ENCODE measurements at places on chromosomes 12 and 14. TPM values are rescaled to one million over a fixed set of nuclear protein-coding genes. Genes with fewer than 3 reads are reported as not detected.

The GLIPR1L1 gene
- total RNA-seq = not detected

DNA sequence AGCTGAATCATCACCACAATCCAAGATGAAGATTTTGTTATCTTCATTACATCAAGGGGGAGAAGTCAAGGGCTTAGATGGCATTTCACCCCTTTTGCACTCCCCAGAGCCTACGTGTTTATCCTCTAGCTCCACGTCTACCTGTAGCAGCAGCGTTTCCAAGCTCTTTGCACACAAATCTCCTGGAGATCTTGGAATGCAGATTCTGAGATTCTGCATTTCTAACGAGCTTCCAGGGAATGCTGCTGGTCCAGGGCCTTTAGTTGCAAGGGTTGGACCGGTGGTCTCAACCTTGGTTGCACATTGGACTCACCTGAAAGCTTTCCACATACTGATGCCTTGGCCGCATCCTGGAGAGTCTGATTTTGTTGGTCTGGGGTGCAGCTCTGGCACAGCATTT, 49.5 kb upstream of the STON2 start:
- DNase-seq = no peak

DNA sequence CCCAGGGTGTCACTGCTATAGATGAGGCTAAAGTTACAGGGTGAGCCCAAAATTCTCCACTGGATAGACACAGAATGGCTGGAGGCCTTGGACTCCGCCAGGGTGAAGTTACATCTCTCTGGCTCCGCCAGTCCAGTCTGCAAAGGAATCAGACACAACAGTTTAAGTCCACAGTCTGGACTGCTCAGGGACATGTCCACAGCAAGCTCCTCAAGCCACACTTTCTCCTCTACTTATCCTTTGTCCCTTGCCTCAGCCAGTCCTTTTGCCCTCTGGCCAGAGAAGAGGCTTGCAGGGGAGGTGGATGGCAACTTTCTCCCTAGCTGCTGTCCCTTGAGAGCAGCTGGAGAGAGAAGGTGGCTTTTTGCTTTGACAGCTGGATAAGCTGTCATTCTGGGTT, 28.0 kb downstream of the PTPRB start:
- no peak for DNase-seq

DNA sequence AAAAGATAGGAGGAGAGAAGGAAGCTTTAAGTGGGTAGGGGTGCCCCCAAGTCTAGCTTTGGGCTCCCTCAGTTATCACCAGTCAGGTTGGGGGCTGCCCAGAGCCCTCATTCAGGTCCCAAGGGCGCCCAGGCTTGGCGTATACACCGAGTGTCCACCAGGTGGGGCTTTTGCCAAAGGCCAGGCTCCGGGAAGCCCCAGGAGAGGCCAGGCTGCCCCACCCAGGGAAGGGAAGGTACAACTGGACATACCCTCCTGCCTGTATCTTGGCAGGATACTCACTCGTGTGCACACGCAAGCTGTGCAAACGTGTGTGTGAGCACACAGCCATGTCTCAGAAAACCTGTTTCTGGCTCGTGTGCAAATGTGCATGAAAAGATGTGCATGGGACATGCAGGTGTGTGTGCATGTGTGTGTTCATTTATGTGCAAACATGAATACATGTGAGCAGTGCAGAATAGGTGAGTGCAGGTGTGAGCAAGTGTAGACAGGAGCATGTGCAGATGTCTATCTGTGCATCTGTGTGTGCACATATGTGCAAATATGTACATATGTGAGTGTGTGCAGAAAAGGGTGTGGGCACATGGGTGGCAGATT, 103.9 kb upstream of the MYL2 start:
- DNase-seq = peak; percentile 89

- peak; percentile 22 for DNase-seq
Measured at GRCh38 chr14:21454843-21455544, 929 bp downstream of the CHD8 start.

GRCh38 chr14:93008381-93008780, 85.4 kb downstream of the CHGA start:
- peak; percentile 97 for DNase-seq

DNA sequence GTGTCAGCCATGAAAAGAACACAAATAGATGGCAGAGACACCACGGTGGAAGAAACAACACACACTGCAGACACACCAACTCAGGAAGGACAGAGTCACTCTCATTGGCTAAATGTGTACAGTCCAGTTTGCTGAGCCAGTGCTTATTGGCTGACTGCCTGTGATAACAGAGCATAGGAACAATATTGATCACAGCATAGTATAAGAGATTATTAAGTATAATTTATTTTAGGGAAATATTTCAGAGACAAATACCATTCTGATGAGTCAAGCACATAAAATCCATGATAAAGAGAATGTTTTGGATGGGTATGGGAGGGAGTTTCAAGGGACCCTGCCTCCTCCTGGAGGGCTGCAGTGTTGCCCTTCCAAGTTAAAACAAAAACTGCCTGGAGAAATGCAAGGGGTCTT, 50.9 kb downstream of the BTG1 start:
- peak; percentile 39 for DNase-seq

DNA sequence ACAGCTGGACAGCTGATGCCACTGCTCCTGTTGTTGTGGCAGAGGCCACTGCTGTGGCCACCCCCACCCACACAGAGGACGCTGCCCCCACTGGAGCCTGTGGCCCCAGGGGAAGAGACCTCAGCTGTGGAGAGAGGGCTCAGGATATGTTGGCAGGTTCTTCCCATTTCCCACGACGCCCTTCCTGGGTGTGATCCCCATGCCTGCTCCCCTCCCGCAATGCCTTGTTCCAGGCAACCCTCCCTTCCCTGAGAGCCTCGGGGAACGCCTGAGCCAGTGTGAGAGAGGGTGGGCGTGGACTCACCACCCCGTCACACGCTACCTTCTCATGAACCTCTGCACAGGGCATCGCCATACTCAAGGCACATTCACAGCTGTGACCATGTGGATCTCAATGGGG, 5.7 kb upstream of the KRT82 start:
- no peak for DNase-seq

- no peak for DNase-seq
Measured at GRCh38 chr12:12467688-12468261, 94.9 kb downstream of the DUSP16 start.

- DNase-seq = no peak
Measured at GRCh38 chr12:121513464-121514183, 67.2 kb downstream of the KDM2B start.

DNA sequence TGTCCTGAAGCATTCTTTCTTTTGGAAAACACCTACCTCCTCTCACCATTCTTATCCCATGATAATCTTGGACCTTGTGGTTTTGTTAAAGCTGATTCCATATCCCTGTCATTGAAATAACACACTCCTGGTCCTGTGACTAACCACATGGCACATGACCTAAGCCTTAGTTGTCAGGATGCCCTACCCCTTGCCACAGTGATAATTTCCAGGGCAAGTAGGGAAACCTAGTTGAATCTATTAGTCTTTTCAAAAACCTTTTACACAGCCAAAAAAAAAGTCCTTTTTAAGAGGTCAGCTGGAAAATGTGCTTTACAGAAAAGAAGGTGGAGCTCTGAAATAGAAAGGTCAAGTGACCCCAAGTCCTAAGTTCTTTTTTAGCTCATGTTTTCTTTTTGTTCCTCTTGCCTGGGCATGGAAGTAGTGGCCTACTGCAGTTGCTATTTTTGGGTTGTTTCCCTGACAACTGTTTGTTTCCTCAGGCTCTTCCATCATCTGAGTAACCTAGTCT, 608.4 kb downstream of the LRFN5 start:
- DNase-seq = peak; percentile 47

DNA sequence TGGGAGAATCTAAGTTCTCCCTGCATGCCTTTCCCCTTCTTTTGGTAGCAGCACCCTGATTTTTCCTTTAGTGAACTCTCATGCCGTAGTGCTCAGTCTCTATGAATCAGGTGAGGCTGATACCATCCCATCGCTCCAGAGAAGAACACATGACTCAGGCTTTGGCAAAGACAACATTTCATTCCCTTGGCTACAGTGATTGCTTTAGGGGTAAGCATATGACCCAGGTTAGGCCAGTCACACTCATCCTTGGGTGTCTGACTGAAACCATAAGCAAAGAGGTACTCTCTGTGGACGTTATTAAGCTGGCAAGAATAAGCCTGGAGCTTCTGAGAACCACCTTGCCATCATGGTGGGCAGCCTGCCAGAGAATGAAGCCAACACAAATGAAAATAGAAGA, 141.8 kb downstream of the MYRFL start:
- DNase-seq = no peak

GRCh38 chr14:30906752-30907658, 32.6 kb downstream of the COCH start:
- no peak for DNase-seq

GRCh38 chr14:26597071-26597588, 703 bp downstream of the NOVA1 start:
- DNase-seq = no peak

The RHOJ gene
- 3.8 TPM for total RNA-seq

DNA sequence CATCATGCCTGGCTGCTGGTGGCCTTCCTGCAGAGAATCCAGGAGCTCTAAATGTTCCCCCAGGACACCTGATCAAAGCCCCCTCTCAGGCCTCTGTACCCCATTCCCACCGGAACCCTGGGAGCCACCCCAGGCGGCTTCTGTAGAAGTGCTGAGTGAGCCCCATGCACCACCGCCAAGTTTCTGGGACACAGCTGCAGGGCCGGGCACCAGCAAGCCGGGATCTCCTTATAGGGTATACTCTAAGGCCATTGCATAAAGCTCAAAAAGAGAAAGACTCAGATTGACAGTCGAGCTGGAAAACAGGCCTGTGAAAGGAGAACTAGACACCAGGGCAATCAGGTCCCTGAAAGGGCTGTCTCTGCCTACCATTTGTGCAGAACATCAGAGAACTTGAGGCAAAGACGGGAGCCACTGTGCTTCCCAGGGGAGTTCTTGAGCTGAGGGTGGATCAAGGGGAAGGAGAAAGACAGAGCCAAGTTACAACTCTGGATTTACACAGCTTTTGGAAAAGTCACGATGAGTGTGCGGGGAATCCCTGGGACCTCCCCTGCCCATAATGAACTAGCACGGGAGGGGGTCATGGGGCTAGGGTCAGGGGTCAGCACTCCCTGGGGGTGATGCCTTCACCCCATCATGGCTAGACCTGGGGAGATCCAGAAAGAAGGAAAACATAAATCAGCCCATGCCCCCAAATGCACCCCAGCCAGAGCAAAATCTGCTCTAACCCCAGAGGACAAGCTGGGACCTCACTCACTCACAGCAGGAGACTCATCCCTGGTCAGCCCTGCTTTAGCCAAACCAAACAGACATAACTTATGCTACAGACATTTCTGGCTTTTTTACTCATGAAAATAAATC, 51.1 kb downstream of the ITPK1 start:
- DNase-seq = peak; percentile 93

- peak; percentile 100 for DNase-seq
Measured at GRCh38 chr12:2998789-2999264, 39.6 kb downstream of the TEAD4 start.

DNA sequence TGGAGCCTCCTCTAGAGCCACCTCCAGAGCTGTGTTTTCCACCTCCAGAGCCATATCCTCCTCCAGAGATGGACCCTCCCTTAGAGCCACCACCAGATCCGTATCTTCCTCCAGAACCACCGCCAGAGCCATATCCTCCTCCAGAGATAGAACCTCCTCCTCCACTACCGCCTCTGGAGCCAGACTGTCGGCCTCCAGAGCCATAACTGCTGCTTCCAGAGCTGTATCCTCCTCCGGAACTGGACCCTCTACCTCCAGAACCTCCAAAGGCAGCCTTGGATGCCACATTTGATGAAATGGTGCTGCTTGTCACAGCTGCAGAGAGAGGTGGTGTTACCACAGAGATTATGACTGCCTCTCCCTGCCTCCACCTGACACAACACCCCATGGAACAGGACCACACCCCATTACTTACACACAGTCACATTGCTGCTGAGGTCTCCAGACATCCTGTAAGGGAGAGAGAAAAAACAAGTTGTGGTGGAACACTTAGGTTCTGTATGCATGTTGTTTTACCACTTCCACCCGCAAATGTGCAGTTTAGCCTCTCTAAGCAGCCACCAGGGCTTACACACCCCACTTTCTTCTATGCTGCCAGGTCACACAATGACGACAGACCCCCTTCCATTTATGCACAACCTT, 6.8 kb downstream of the KRT2 start:
- DNase-seq = no peak

DNA sequence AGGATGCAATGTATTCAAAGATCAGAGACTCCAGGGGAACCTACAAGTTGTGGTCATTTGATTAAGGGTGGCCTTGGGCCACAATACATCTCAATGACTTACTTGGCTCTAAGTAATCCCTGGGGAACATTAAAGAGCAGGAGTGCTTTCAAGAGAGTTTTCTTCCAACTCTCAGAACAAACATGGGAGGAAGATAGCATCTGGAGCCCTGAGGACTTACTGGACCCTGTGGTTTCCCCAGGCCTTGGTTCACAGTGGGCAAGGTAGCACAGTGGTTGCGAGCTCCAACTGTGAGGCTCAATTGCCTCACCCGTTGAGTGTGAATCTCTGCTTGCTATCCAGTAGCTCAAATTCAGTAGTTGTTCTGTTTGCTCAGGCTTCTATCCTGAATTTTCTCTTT, 32.4 kb downstream of the STXBP6 start:
- DNase-seq = no peak

The CD4 gene
- 15.0 TPM for total RNA-seq

Measured in osteoblast (primary cell).